ENCODE measurements at places on chromosomes 1 and 21.

- DNase-seq = no peak
These were observed 1.0 kb upstream of the RUNX3 start for GRCh38 chr1:24931146-24931467.

DNA sequence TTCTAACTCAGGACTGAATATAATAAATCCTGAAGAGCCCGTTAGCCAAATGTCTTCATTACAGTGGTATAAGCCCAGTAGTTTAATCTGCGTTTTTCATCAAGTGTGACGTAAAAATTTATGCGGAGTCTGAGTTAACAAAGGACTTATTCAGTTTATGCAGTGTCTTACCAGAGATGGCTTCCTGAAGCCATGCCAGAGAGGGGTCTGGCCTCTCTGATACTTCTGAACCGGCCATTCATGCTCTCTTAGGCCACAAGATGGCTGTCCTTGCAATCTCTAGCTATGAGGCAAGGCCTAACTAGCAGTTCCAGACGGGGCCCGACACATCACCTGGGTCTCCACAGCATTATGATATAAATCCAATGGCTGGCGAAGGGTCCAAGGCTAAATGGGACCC, 101.4 kb downstream of the TEX35 start:
- no peak for DNase-seq

DNA sequence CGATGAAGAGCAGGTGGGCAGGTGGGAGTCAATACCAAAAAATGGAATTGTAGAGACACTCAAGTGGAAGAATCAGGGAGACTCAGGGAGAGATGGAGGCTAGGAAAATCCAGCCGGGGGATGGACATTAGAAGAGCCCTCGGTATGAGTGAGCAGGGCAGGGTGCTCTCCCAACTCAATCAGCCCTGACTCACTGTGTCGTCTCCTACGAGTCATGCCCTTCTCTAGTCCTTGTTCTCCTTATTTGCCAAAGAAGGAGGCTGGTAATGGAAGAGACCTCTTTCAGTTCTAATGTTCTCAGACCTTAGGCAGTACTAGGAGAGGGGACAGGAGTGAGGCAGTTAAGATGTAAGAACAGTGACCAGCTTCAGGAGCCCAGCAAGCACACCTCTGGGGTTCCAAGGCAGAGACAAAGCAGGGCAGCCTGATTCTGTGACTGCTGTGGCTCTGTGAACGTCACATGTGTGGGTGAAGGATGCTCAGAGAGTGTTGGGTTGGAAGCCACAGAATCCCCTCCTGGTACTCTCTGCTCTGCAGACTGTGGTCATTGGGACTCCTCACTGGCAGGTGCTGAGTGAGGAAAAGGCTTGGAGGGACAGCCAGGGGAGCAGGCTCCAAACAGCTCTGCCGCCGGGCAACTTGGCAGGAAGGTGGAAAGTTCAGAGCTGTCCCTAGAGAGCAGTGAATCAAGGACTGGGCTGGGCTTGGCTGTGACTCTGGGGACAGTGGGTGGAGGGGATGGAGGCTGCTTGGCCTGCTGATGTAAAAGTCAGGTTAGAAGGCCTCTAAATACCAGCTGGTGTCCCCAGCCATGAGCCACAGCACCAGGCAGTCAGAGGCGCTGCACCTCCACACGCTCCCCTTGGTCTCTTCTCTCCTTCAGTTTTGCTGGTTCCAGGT, 11.1 kb upstream of the GJA5 start:
- DNase-seq = no peak

- no peak for DNase-seq
These were observed 271.4 kb downstream of the TBX15 start for GRCh38 chr1:118716775-118717174.

- no peak for DNase-seq
These were observed 494.3 kb downstream of the PTPRU start for GRCh38 chr1:29730623-29731022.

GRCh38 chr1:68723791-68724190, 226.9 kb upstream of the DEPDC1 start:
- DNase-seq = no peak

DNA sequence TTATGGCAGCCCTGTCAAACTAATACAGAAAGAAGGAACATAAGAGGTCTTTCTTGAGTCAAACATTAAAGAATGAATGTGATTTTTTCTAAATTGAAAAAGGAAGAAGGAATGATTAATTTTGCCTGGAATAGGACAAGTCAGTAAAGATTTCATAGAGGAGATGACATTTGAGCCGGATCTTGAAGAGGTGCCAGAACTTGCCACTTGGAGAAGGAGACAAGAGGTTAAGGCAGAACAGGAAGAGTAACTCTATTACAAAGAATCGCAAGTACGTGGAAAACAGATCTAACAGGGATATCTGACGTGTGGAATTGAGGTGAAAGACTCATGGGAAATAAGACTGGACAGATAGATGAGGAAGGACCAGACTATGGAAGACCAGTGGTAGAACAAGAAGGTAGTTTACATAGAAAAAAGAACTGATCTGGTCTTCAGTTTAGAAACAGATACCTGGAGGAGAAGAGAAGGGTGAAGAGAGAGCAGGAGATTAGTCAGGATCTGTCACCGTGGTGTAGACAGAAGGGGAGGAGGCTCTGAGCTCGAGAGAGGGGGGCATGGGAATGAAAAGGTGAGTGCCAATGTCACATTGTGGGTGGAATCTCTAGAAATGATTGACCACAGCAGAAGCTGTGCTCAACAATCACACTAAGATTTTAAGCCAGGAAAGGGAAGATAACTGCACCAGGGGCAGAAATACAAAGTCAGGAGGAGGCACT, 32.5 kb downstream of the RHOU start:
- DNase-seq = peak; percentile 43

DNA sequence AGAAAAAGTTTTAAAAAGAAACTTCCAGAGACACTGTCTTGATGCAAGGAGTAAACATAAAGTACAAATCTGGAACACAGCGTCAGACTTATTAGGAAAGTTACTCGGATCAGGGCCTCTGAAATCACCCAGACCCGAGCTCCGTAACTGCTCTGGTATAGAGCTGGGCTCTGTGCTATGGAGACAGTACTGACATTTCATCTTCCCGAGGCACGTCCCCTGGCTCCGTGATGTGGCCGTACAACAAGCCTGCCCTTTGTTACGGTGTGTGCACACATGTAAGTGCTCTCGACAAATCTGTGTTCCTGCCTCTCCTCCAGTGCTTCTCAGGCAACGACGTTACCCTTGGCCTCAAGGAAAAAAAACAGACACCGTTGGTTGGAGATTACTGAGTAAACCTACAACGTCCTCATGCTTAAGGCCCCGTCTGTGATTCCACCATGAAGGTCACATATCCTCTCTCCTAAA, 107.0 kb upstream of the IRF2BP2 start:
- no peak for DNase-seq

GRCh38 chr1:200108659-200109058, 81.1 kb downstream of the NR5A2 start:
- no peak for DNase-seq

GRCh38 chr1:165895451-165895871, 68.0 kb downstream of the UCK2 start:
- DNase-seq = no peak

- peak; percentile 84 for DNase-seq
These were observed 5.3 kb downstream of the DSCAM start for GRCh38 chr21:40841524-40842196.

GRCh38 chr1:226029568-226030225, 30.6 kb upstream of the SDE2 start:
- no peak for DNase-seq

- DNase-seq = no peak
These were observed 23.0 kb upstream of the ITPKB start for GRCh38 chr1:226762055-226762454.

- no peak for DNase-seq
These were observed at the start of gene NCF2 for GRCh38 chr1:183590244-183591191. Gene NCF2, minus strand, starts transcription at chr1:183590459. Its CDS starts 130 bp downstream, at chr1:183590329.

GRCh38 chr1:23559985-23560741, 862 bp upstream of the ID3 start:
- peak; percentile 82 for DNase-seq

DNA sequence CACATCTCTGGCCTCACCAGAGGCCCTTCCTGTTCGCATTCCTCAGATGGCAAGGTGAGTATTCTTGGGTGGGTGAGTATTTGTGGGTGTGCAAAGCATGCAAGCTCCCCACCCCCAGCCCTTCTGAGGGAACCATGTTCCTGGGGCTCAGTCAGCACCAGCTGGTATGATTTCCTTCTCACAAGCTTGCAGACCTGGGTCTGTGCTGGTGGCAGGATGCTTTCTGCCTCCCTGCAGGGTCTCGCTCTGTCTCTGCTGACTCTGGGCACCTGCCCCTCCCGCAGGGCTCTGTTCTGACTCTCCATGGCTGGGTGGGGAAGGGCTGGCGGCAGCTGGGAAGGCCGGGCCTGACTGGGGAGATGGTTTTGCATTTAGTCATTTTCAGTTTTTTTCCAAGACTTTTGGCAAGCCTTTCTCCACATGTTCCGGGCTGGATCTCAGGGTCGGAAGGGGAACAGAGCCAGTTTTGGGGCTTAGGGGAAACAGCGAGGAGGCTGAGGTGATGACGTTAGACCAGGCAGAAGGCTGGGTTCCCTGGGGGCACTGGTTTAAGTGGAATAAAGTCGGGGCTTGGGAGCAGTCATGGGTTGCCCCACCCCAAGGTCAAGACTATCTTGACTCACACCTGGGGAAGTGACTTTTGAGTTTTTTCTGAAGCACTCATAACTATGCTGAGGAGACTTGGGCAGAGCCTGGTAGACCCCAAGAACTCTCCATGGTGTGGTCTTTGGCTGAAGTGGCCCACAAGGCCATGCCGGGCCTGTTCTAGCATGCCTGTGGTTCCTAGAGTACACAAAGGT, 6.2 kb downstream of the RASSF5 start:
- DNase-seq = peak; percentile 92

GRCh38 chr1:26986658-26987057, 6.8 kb upstream of the TRNP1 start:
- DNase-seq = no peak

DNA sequence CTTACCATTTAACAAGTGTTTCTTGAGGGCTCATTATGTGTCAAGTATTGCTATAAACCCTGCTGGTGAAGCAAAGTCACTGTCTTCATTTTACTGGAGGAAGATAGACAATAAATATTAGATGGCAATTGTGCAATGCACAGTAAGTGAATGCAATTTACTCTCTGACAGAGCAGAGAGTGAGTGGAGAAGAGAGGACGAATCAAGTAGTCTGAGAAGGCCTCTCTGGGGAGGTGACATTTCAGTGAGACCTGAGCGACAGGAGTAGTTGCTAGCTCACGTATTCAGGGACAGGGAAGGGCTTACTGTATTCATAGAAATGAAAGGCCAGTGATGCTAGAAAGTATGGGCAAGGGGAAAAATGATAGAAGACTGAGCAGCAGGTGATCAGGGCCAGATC, 1.2 kb upstream of the NMNAT2 start:
- DNase-seq = no peak

GRCh38 chr1:21930629-21931170, 6.4 kb downstream of the HSPG2 start:
- DNase-seq = no peak

GRCh38 chr21:39108291-39109162, 74.7 kb downstream of the PSMG1 start:
- no peak for DNase-seq

DNA sequence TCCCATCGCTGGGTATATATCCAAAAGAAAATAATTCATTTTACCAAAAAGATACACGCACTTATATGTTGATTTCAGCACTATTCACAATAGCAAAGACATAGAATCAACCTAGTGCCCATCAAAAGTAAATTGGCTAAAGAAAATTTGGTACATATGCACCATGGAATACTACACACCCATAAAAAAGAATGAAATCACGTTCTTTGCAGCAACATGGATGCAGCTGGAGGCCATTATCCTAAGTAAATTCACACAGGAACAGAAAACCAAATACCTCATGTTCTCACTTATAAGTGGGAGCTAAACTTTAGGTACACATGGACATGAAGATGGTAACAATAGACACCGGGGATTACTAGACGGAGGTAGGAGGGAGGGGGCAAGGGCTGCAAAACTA, 50.0 kb upstream of the ZNF644 start:
- no peak for DNase-seq

DNA sequence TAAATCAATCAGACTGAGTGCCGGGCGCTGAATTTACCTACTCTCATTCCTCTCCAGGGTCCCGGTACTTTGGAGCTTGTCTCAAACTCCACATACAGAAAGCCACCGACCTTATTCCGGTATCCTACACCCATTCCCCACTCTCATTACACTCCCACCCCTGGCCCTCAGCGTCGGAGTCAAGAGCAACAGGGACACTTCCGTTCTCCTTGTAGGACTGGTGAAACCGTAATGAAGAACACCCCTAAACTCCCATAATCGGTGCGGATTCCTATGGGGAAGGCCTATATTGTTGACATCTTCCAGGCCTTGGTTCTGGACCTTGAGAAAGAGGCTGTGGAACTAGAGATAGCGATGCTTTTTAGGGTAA, 798 bp downstream of the ZBED6 start:
- peak; percentile 58 for DNase-seq

GRCh38 chr1:214441119-214441518, 110.3 kb downstream of the PTPN14 start:
- no peak for DNase-seq

DNA sequence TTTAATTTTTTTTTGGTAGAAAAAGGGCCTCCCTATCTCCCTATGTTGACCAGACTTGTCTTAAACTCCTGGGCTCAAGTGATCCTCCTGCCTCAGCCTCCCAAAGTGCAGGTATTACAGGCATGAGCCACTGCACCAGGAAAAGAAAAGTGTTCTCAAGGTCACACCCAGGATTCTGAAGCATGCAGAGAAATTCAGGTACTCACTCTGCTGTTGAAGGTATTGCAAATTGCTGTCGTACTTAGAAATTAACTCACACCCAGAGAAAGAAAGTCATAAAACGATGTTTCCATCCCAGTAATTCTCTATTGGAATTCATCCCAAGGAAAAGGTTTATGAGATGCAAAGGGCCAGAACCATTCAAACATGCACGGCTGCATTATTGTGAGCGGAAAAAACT, 73.7 kb downstream of the DHRS3 start:
- no peak for DNase-seq

DNA sequence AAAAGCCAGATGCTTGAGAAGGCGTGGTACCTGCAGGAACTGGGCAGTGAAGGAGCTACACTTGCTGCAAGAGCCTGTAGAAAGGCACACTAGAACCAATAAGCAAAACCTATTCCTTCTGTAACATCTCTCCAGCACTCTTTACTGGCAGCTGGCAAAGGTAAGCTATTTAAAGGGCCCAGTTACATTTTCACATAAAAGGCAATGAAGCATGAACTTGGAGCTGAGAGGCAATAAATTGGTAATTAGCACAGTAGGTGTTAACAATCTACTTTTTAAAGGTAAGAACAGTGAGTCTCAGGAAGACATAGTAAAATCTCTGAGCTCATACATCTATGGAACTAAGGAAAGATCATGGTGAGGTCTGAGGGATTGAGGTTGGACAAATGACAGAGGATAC, 167.1 kb upstream of the OLFM3 start:
- DNase-seq = peak; percentile 4

- DNase-seq = no peak
These were observed 14.8 kb downstream of the CTSK start for GRCh38 chr1:150793221-150793620.

GRCh38 chr1:91171898-91172297, 150.1 kb upstream of the ZNF644 start:
- no peak for DNase-seq
